ENCODE measurements at places on chromosomes 7 and 10. TPM values are rescaled to one million over a fixed set of nuclear protein-coding genes. Genes with fewer than 3 reads are reported as not detected.
A peak's percentile ranks its signal among the peaks of the same experiment; 100 is the strongest.

GRCh38 chr7:7173956-7174632 is 8.2 kb upstream of the C1GALT1 start:
- no peak for DNase-seq

- DNase-seq = no peak
Observed at GRCh38 chr10:43605850-43606322, 352 bp upstream of the ZNF485 start.

DNA sequence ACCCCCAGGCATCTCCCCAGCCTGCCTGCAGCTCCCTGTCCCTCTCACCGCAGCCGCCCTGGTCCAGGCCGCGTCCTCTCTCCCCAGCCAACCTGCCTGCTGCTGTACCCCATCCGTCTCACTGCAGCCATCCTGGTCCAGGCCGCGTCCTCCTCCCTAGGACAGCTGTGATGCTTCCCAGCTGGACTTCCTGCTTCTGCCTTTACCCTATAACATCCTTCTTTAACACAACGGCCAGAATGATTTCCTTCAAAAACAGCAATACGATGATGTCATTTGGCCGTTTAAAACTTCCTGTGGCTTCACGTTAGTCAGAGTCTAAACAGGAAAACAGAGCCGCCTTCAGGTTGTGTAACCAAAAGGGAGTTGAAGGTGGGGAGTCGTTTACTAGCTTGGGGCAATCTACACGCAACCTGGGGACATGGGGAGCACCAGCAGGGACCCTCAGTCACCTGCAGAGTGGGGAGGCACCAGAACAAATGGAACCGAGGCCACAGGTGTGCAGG is 32.2 kb upstream of the ZFAND2A start:
- no peak for DNase-seq

DNA sequence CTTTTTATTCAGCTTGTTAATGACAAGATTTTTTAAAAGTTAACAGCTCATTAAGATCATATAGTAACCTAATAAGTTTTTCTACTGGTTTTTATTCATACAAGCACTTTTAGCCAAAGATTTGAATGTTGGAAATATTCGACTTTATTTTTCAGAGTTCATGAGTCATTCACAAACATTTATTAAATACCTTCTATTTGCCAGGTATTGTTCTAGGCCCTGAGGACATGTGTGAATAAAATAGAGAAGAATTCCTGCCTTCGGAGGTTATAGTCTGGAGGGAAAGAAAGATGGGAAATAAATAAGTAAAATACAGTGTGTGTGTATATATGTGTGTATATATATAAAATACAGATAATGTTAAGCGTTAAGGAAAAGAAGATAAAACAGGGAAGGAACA is 31.5 kb downstream of the BTAF1 start:
- no peak for DNase-seq

- no peak for DNase-seq
Observed at GRCh38 chr7:19617901-19618300, 90.9 kb downstream of the POLR1F start.

DNA sequence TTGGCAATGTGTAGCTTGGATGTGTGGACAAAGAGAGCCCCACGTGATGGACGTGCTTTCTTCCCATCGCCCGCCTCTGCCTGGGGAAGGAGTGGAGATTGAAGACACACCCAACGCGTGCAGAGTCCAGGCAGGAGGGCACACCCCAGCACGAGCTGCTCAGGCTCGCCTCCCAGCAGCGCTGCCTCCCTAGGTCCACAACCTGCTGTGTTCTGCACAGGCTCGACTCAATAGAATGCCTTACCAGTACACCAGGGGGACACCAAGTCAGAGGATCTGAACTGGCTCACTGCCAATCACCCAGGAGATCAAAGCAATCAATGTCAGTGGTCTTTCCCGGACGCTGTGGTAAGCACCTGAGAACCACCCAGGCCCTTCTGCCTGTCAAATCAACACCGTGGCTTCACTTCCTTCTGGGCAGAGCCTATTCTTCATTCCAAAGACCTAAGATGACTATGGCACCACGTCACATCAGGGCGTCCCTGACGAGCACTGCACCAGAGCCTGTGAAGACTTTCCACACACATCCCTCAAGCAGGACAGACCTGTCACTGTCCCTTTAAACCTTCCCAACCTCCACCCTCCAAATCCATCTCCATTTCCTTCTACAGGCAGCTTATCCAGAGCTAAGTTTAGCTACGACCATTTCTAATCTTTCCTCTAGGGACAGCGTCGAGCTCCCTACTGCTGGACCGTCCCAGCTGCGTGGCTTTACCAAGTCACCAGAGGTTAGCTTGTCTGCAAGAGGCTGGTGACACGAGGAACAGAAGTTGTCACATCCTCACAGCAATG is 72.3 kb downstream of the AMZ1 start:
- no peak for DNase-seq

GRCh38 chr7:150335108-150335773 is 6.2 kb downstream of the RARRES2 start:
- no peak for DNase-seq

DNA sequence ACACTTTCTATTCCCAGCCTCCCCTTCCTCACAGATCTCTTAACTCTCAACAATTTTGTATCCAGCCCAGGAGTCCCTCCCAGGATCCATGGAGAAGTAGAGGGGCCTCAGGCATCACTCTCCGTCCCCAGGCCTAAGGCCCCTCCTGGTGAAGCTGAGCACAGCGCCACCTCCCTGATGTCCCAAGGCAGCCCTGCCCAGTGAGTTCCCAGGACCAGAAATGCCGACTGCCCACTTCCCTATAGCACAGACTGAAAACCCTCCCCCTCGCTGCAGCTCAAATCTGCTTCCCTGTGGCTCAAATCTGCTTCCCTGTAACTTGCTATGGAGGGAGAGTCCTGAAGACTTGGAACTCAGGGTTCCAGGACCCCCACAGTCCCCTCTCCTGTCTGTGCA is 35.6 kb downstream of the YKT6 start:
- DNase-seq = no peak

DNA sequence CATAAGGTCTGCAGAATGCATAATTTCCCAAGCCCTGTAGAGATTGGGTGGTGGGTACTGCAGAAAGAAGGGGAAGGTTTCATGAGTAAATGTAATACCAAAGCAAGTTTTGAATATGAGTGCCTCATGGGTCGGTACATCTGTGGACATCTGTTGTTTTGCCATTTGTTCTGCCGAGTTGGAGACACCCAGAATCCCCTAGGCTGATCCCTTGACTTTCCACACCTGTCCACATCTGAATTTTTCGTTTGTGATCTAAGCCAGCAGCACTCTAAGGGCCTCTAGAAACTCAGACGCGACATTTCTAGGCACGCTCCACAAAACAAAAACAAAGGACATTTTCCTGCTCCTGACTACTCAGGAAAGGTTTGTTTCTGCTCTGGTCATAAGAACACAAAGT is 11.7 kb upstream of the SLF2 start:
- no peak for DNase-seq

DNA sequence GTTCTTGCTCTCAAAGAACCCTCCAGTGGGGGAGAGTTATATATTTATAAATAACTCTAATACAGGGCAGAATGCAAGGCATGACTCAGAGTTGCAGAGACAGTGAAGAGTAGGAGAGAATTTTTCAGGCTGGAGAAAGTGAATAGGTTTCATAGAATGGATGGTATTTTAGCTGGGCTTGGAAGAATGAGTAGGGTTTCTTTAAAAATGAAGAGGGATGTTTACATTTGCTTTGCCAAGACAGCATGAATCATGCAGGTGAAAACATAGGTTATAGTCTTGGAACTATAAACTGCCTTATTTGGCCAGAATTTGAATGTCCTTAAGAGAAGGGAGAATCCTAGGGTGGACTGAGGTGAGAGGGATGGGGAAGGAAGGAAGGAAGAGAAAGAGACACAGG is 124.8 kb downstream of the CPED1 start:
- no peak for DNase-seq

DNA sequence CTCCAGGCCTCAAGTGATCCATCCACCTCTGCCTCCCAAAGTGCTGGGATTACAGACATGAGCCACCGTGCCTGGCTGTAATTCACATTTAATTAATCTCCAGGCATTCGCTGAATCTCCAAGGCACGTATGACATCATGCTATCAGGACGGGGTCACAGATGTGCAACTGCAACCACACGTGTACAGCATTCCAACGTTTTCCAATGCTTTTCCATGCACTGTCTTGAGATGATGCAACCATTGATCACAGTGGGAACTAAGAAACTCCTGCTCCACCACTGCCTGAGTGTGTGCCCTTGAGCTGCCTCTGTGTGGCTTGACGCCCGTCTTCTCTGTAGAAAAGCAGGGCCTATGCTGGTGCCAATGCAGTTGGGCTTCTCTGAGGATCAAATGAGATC is 119.8 kb upstream of the LYZL2 start:
- peak; percentile 14 for DNase-seq

- DNase-seq = no peak
Observed at GRCh38 chr7:127107601-127108007, 145.1 kb downstream of the GRM8 start.

DNA sequence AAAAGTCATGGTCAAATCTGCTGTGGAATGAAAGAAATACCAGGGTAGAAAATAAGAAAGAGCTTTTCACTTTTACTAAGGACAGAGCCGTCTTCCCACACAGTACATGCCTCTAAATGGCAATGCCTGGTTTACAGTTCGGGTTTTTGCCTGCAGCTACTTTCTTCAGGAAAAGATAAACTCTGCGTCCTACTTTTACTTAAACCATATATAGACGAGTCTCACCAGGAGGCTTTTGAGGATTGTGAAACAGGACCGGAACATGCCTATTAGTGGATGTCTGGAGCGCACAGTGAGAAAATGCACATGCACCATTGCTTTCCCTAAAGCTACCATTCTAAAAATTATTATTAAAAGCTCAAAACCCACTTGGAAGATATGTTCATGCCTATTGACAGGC is 70.5 kb downstream of the KLF6 start:
- DNase-seq = no peak

DNA sequence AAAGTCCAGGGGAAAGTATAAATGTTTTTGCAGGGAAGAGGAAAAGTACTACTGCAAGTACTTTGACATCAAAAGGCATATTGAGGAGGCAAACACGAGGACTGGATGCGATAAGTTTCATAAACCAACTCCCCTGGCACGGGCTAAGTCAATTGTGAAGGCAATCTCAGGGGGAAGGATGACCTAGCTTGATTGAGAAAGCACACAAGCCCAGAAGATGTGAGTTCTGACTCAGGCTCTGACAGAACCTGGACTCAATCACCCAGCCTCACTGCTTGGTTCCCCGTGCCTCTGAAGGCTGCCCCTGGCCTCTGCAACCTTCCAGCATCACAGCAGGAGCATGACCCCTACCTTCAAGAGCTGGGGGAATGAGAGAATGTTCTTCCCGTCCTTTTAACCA is 93.2 kb upstream of the ZNF438 start:
- DNase-seq = no peak

DNA sequence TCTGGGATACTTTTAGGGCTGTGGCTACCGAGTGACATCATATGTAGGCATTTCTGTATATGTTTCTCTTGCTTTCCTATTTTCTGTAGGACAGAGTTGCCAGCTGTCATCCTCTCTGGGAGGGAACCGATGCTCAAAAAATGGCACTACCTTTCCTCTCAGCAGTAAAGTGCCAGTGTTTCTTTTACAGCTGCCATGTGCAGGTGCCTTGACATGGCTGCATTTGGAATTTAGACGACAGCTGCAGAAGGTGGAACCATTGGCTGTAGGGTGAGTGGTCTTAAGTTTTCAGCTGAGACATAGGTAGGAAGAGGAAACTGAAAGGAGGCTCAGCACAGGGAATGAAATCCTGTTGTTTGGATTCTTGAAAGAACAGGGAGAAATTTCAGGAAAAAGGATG is 20.2 kb upstream of the RPA3 start:
- no peak for DNase-seq

- peak; percentile 80 for DNase-seq
Observed at GRCh38 chr10:17851611-17852010, 42.5 kb downstream of the MRC1 start.

DNA sequence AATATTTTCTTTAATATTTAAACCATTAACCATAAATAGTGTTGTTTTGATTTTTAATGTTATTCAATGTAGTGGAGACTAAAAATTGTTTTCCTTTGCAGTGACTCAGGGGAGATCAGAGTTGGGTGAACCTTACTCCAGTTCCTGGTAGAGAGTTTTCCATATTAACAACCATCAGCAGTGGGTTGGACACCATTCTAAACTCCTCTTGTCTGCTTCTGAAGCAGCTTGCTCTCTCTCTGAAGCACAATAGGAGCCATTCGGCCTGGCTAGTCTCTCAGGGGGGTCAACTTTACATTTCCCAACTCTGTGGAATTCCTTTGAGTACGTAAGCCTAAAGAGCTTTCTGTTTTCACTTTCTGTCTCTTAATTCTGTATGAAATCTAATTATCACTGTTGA is 9.4 kb upstream of the NRG3 start:
- DNase-seq = no peak

DNA sequence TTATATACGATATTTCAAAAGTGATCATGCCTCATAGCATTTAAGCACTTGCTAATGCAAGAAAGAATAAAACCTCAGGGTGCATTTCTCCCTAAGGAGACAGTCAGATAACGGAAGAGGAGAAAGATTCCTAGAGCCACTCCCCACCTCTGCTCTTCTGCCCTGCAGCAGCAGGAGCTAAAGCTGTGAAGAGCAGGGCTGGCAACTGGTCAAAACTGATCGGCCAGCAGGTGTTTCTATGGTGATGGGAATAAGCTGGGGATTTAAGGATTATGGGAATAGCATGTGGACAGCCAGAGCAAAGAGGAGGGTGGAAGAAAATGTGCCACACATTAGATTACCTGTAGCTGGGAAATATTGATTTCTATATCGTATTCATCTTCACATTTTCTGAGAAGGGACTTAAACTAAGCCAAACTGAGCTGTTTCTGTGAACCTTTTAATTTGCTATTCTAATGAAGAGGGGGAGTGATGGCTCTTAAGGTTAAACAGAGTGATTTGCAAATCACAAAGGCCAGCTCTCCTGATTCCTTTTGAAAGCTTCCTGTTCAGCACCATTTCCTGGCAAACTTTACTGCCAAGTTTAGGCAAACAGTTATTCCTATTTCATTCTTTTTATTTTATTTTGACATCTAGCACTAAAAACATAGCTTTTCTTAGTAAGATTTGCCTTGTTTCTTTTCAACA is 268.9 kb upstream of the PFKP start:
- no peak for DNase-seq

- DNase-seq = no peak
Observed at GRCh38 chr7:28018020-28018419, 162.6 kb downstream of the JAZF1 start.

Gene LZTS2
- 78.6 TPM for total RNA-seq

Gene SPDYE16
- 1.9 TPM for total RNA-seq

Gene ALOX5
- 33.7 TPM for total RNA-seq

Gene GATA3
- 2.6 TPM for total RNA-seq

Gene ZNF503
- 30.2 TPM for total RNA-seq

Gene H2BK1
- total RNA-seq = not detected

Gene LAMB4
- 0.89 TPM for total RNA-seq

Gene PRKAR2B
- 17.8 TPM for total RNA-seq

Data from sciatic nerve (tissue), 2 donors.